Activated CD4-positive, alpha-beta T cell treated with anti-CD3 and anti-CD28 coated beads, Interleukin-2, amount 10 ng/mL, durations not matched to agents 24 days and 14 days (primary cell): ENCODE measurements at places on chromosomes 6 and 20. TPM values are rescaled to one million over a fixed set of nuclear protein-coding genes. Genes with fewer than 3 reads are reported as not detected.

The RPS10 gene
- 1,681 and 1,689 TPM in 2 replicates for total RNA-seq

DNA sequence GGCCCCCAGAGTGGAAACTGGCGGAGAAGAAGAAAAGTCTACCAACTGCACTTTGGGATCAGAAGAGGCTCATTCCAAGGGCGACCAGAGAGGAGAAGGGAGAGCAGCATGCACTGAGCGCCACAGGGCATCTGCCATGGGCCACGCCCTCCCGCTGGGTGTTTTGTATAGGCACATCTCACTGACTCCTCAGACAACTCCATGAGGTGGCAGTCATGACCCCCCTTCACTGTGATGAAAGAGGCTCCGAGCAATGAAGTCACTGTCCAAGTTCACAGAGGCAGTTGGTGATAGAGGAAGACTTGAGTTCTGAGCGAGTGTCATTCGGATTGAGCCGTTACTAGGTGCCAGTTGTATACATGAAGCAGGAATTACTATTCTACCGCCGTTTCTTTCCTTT lies 15.4 kb downstream of the BPIFB1 start:
- DNase-seq = no peak

- no peak for DNase-seq
These were observed 131.8 kb upstream of the AKAP12 start for GRCh38 chr6:151107897-151108427.

DNA sequence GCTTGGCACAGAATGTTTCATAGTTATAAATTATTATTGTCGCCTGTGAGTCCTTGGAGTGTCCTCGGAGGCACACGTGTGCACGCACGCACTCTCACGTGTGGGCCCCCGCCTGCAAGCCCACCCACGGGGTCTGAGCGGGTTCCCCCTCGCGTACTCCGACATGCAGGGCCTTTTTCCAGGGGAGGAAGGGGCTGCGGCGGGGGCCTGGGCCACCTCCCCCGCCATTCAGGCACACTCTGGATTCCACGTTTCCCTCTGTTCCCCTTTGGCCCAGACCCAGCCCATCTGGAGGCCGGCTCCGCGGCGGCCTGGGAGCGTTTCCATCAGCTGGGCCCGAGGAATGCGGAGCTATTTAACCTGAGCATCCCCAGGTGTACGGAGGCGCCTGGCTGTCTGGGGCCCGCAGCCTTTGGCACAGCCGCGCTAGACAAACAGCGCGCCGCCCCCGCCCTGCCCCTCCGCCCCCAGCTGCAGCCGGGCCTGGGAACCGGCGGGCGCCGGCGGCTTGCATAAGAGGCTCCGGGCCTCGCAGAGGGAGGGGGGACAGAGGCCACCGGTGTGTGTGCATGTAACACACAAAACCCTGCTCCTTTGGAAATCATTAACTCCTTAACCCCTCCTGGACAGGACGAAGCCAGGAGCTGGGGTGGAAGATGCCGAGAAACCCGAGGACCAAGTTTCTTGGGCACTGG lies 3.3 kb downstream of the ID1 start:
- no peak for DNase-seq

DNA sequence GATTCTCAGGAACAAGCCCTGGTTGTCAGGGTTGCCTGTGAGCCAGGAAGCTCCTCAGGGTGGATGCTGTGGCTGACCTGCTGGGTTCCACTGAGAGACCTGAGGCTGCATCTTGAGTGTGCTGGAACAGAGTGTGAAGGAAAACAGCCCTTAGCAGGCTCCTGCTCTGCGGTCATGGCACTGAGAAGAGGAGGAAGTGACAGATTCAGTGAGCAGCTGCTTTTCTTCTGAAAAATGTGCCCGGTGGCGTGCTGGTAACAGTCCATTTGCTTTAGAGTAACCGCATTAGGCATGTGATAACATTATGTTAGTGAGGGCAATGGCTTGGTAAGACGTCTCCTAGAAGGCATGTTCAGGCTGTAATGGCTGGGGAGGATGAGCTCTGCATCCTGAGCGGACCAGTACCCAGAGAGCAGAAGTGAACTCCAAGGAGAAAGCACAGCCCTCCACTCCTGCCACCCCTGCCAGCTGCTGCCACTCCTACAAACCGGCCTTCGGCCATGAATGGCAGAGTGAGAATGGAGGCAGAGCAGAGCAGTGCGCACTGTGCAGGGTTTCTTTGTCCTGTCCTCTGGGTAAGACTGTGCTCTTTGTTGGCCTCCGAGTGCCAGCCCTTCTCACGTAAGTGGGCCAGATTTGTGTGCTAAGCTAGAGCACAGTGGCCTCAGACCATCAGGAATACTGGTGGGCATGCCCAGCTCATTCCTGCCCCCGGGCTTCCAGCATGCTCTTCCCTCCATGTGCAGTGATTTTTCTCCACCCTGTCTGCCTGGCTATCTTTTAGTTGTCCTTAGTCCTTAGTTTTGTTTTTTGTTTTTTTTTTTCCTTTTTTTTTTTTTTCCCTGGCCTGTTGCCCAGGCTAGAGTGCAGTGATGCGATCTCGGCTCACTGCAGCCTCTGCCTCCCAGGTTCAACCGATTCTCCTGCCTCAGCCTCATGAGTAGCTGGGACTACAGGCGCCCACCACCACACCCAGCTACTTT lies 98.1 kb upstream of the VSTM2L start:
- no peak for DNase-seq

DNA sequence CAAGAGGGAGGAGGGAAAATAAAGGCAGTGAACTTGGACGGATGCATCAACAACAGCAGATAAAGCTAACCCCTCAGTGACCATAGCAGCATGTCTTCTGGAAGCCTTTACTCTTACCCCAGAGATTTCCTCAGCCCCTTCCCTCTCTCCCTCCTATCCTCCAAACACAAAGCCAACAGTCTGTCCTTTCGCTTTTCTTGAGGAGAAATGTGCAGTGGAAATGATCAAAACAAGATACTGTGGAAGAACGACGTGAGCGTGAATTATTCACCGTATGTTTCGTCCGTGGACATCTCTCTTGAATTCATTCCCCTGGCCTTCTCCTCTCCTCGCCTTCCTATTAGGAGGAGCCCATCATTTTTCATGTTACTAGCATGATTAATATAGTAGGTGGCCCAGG lies 8.5 kb downstream of the NRN1 start:
- DNase-seq = no peak

DNA sequence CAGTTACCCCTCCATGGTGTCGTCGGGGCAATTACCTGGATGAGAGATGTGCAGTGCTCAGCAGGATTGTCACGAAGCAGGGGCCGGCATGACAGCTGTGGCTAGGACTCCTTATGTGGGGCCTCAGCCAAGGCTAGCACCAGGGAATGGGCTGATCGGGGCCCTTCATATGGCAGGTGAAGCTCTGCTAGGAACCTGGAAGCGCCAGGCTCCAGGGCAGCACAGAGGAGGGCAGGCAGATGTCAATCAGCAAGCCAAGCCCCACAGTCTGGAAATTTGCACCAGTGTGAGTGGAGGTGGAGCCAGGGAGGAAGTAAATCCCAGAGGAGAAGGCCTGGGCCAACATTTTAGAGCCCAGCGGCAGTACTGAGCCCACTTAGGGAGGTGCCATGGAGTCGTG lies 21.2 kb downstream of the SYNDIG1 start:
- no peak for DNase-seq

- no peak for DNase-seq
These were observed 129.7 kb downstream of the FAXC start for GRCh38 chr6:99219788-99220187.
